ENCODE measurements at places on chromosomes 7 and 10.

GRCh38 chr10:93386631-93387369 lies 95.3 kb downstream of the MYOF start:
- peak; percentile 11 for DNase-seq

DNA sequence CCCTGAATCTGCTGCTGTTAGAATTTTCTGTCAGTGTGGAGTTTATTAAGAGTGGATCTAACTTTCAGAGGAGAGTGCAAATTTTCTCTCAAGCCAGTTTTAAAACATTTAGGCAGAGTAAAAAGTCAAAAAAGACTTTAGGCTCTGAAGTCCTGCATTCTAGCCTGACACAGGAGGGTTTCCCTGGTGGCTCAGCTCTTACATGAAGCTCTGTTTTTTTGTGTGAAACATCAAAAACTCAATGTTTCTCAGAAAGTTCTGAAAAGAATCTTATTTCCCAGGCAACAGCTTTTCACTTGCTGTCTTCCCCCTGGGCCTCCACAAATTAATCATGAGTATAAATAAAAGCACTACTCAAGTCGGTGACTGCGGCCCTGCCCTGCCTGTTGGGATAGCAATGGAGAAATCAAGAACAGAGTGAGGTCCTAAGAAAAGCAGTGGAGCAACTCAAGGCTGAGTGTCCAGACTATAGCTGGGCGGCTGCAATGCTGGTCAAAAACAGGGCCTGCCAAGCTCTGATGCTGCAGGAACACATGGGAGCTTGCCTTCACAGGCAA lies 22.3 kb upstream of the WDR11 start:
- DNase-seq: no peak

DNA sequence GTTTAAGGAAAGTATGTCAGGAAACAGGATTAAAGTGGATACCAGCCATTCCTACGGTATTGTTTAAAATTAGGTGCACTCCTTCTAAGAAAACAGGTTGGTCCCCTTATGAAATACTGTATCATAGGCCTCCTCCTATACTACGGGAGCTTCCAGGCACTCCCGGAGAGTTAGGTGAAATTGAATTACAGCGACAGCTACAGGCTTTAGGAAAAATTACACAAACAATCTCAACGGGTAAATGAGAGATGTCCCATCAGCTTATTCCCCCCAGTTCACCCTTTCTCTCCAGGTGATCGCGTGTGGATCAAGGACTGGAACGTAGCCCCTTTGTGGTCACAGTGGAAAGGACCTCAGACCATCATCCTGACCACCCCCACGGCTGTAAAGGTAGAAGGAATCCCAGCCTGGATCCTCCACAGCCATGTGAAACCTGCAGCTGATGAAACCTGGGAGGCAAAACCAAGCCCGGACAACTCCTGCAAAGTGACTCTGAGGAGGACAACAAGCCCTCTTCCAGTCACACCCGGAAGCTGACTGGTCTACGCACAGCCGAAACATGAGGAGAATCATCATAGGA lies 25.1 kb upstream of the GHITM start:
- no peak for DNase-seq

- no peak for DNase-seq
These were observed 24.7 kb downstream of the CREB3L2 start for GRCh38 chr7:137977173-137977572.

DNA sequence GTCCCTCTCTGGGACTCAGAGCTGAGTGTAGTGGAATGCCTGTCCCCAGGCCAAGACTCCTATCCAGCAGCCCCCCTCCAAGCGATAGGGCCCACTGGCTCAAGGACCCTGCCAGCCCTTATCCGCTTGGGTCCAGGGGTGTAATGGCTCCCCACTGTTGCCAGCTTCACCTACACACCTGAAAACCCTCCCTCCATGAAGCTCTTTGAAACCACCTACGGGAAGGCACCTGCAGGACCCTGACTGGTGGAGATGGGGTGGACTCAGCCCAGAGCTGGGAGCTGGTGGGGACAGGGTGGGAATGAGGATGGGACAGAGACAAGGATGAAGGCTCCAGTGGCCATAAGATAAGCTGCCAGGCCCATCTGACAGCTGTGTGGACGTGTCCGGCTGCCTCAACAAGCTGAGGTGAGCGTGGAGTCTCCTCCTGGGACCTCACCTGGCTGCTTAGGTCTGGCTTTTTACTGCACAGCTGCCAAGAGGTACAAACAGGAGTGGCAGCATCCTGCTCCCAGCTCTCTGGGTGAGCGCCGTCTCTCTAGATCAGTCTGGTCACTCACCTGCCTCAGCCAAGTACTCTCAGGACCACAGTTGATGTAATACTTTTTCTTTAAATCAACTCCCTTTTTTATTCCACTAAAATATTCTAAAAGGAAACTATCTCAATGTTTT lies 41.9 kb downstream of the DRGX start:
- no peak for DNase-seq

GRCh38 chr7:13563680-13564079 lies 425.8 kb downstream of the ETV1 start:
- DNase-seq: no peak

GRCh38 chr7:70416986-70417655 lies 714.8 kb upstream of the GALNT17 start:
- DNase-seq: no peak

DNA sequence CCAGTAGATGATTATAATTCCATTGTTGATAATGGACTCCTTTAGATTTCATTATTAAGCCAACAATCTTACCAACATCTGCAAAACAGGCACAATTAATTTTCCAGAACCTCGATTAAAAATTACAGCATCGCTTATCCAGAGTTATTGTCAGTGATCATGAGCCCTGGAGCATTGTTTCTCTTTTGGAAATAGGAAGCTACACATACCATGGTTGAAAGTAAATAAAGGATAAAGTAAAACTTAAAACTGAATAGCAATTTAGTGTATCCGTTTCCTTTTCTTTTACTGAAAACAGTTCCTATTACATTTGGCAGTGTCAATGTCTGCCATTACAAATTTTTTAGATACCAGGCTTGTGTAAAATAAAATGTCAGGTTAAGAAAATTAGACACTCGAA lies 9.9 kb upstream of the HOXA2 start:
- DNase-seq: no peak

- DNase-seq: peak; percentile 25
These were observed 42.5 kb downstream of the VCL start for GRCh38 chr10:74040200-74041126.

GRCh38 chr10:126099366-126099765 lies 203.0 kb downstream of the FANK1 start:
- no peak for DNase-seq

GRCh38 chr10:43961523-43962345 lies 313.1 kb upstream of the ZNF32 start:
- DNase-seq: no peak

DNA sequence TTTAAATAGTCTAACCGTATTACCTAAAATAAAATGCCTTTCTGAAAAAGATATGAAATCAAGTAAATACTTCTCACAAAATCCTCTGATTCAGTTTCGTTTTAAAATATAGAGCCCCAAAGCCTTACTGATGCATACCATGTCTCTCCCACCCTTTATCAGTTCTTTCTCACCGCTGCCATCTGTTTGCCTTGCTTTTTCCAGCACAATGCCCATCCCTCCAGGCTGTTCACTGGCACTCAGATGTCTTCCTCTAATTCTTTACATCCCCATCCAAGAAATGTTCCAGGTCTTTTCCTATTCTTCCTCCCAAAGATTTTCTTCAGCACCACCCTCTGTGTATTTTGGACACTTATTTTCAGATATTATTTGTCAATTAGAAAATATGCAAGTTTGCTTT lies 116.5 kb upstream of the LRRN3 start:
- DNase-seq: no peak

DNA sequence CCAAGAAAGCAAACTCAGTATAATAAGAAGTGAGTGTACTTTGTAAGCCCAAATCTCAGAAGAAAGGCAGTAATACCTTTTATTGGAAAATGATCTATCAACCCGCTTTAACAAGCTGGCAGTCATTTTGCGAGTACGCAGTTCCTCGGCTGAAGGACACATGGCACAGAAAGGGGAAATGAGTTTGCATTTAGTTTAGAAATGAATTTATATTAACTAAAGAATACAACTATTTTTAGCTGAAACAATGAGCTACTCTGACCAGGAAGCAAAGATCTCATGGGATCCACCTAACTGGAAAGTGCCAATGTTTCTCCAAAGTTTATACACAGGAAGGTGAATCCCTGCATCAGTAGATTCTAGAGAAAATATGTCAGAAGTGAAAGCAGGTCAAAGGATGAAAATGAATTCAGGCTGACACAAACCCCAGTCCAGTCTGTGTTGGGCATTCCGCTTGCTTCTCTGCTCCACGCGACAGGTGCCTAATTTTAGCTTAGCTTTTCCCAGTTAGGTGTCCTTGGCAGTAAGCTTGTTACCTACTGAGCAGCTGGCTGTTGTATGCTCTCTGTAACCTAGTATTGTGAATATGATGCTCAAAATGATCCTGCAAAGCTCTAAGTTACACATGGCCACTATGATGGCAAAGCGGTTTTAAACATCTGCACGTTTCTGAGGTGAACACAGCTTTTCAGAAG lies 112.8 kb downstream of the LARP4B start:
- no peak for DNase-seq

DNA sequence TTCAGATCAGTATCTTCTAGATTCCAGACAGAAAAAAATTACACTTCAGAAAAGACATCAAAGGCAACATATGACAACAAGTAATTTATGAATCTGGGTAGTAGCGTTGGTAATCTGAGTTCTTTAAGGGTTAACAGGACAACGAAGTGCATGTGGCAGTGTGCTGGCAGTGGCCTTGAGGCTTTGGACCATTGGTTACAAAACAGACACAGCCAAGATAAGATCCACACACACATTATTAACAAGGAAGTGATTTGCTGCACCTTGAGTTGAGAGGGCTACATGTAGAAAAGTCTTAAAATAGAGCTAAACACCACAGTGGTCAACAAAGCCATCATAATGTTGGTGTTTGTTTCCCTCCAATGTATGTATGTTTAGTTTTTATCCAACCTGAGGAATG lies 40.6 kb downstream of the AKR1D1 start:
- DNase-seq: no peak

DNA sequence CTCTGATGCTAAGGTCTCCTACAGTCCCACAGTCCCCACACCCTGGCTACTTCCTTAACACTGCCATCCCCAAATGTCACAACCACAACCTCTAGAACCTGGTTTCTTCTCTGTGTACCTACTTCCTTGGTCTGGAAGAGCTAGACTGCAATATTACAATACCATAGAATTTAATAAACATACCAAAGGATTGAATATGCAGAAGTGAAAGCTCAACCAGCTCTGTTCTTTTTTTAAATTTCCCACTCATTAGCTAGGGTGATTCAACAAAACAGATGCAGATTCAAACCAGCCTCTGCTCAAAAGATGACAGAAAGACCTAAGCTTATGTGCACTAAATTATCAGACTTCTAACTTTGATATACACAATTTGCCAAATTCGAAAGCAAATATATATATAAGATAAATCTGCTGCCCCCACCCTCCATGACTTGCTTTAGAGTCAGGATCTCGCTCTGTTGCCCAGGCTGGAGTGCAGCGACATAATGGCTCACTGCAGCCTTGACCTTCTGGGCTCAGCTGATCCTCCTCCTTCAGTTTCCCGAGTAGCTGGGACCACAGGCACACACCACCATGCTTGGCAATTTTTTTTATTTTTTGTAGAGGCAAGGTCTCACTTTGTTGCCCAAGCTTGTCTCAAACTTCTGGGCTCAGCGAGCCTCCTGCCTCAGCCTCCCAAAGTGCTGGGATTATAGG lies 212.6 kb downstream of the CHCHD3 start:
- DNase-seq: no peak

GRCh38 chr7:141702047-141702567 lies at the start of gene DENND11:
DENND11 (minus strand) TSS chr7:141702166; CDS start chr7:141702153, 13 bp downstream.
- DNase-seq: peak; percentile 32

- no peak for DNase-seq
These were observed 206.4 kb upstream of the GALNT17 start for GRCh38 chr7:70925411-70926115.

DNA sequence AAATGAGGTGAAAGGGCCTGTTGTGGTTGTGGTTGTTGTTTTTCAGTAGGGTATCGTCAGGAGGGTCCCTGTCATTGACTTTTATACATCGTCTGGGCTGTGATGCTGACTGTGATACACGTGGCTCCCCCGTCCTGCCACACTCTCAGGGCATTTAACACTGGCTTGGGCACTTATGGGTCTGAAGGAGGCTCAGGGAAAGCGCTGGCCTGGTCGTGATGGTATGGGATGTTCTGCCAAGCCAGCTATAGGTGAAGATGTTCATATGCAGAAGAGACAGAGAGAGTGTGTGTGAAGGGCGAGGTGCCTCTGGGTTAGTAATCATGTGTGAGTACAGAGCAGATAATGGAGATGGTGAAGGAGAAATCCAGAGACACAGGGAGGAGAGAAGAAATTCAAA lies 158.5 kb downstream of the PRPF18 start:
- no peak for DNase-seq

DNA sequence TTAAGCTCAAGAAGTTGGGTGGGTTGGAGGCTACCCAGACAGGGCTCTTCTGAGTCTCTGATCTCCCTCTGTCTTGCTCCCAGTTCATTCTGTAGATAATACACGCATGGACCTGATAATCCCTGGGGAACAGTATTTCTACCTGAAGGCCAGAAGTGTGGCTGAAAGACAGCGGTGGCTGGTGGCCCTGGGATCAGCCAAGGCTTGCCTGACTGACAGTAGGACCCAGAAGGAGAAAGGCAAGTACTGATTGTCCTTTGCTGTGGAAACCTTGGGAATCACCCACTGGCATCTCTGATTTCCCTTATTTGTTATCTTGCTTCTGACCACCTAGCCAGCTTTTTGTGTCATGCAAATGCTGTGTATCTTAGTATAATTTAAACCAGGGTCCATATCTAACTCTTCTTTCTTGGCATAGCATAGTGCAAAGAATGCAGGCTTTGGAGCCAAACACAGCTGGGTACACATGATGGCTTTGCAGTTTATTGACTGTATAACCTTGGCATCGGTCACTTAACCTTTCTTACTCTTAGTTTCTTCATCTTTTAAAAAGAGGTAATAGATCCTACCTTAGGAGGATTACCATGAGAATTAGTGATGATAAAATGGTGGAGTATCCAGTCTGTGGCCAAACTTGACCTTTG lies 18.0 kb downstream of the PLEKHA8 start:
- no peak for DNase-seq

- DNase-seq: no peak
These were observed 104.1 kb upstream of the AFAP1L2 start for GRCh38 chr10:114508376-114508775.

GRCh38 chr7:155343150-155343549 lies 45.5 kb downstream of the INSIG1 start:
- DNase-seq: no peak

All from bone marrow (tissue), 2 donors.